IMR-90 (cell line): ENCODE measurements at places on chromosomes 6 and 20.

DNA sequence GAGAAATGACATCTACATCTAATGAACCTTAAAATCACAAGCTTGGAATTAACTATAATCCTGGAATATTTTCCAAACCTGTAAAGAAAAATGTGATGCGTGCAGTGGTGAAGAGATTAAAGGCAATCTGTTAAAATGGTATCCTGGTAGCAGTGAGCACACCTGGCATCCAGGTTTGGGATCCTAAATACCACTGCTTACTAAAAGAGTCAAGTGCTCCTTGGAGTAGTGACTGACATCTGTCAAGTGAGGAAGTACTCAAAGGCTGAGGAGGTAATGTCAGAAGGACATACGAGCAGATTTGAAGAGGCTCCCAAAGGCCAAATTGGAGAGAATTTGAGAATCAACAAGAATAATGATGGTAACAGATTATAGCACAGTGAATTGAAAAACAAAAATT lies 32.8 kb downstream of the PCMT1 start:
- no peak for DNase-seq

DNA sequence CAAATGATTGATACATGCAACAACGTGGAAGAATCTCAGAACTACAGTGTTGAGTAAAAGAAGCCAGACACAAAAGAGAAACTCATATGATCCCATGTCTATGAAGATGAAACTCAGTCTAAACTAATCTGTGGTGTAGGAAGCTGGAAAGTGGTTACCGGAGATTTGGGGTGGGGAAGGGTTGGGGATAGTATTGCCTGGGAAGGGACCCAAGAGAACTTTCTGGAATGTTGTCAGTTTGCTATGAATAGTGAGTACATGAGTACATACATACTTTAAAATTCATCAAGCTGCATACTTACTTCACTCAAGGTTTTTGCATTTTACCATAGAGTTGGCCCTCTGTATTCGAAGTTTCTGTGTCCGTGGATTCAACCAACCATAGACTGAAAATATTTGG lies 106.0 kb downstream of the SAMD5 start:
- peak; percentile 43 for DNase-seq

- no peak for DNase-seq
These were observed at the start of gene BHLHE23 for GRCh38 chr20:63006540-63007359. Gene BHLHE23, minus strand, starts transcription at chr20:63006964. Its CDS starts 190 bp downstream, at chr20:63006774.

- no peak for DNase-seq
These were observed 22.3 kb downstream of the NRN1 start for GRCh38 chr6:5984150-5985089.

DNA sequence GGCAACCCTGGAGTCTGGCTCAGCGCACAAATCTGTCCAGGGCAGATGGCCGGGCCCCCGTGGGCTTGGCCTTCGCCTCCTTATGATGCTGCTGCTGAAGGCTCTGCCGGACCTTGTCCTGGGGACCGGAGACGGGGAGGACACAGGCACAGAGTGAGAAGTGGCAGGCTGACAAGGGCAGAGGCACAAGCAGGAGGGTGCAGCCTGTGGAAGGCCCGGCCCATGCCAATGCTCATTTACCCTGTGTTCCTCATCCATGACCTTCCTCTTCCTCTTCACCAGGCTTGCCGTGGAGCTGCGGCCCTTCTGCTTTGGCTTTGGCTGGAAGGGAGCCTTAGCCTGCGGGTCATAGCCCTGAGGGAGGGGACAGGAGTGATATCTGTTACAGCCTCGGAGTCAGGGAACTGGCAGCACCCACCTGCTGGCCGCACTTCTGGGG lies 2.4 kb downstream of the B3GALT4 start:
- no peak for DNase-seq

DNA sequence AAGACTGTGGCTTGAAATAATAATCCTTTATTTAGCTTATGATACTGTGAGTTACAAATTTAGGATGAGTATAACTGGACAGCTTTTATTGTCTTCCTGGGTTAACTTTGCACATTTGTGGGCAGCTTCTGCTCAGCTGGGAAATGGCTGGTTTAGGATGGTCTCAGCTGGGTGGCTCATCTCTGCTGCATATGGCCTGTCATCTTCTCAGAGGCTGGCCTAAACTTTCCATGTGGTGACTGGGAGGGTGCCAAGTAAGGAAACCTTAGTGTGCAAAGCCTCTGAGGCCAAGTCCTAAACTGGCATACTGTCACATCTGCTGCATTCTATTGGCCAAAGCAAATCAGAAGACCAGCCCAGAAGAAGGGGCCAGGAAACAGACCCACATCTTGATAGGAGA lies 40.2 kb downstream of the BTBD3 start:
- DNase-seq, result no peak

- peak; percentile 82 for DNase-seq
These were observed 125.1 kb upstream of the NXT1 start for GRCh38 chr20:23225407-23226060.

DNA sequence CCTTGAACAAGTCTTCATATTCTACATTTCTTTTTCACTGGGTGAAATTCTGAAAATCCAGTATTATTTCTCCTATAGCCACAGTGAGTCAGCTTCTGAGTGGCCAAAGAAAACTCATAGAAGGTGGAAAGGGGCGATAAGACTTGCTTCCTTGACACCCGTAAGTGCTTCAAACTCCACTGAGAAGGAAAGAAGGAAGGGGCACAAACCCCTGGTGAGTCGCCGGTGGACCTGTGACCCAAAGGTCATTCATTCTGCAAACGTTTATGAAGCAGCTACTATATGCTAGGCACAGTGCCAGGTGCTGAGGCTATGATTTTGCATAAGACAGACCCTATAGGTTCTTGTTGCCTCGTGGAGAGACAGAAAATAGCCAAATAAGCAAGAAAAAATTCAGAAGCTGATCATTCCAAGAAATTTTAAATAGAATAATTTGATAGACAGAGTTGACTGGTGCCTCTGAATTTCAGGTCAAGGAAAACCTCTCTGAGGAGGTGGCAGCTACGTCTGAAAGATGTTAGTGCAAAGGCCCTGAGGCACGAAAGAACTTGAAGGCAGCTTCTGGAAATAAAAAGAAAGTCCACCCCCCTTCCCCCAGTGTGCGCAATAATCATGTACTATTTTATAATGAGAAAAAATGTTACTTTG lies 118.2 kb downstream of the CD24 start:
- DNase-seq, result no peak

DNA sequence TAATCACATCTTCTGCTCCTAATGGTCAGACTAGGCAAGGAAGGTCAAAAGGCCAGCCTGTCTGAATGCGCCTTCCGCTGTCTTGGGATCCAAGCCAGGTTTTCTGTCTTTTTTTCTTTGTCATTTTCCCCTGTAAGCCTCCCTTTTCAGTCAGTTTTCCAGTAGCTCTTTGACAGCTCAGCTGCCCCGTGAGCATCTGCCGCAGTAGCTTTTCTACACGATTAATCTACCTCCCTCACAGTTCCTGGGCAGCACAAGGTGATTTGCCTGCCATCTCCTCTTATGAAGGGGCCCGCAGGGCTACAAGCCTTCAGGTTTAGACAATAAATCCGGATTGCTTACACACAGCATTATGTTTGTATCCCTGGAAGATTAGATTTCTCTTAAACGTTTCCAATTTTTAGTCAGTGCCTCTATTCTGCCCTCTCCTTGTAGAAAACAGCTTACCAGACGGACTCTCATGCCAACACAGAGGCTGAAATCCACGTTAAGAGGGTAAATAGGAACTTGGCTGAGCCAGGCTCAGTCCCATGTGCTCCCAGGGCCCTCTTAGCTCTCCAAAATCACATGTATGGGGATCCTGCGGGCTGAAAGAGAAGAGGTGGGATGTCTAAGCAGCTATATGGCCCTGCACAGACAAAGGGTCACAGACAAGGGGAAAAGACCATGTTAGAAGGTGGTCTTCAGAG lies 77.2 kb downstream of the LY86 start:
- DNase-seq, result no peak

GRCh38 chr6:30985490-30985889 lies 2.0 kb downstream of the MUC21 start:
- no peak for DNase-seq

DNA sequence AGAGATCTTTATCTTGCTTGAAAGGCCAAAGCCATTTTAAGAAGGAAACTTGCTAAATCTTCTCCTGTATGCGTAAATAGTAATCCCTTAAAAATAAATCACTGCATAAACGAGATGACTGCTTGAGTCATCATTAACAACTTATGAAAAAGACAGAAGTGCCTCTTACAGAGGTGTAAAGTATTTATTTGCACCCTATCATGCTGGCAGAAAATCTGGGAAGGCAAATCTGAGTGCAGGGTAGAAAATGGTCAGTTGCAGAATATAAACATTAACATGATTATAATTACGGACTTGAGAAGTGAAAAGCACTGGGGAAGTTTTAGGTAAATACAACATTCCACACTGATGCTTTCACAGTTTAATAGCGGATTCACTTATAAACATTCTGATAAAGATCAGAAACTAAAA lies 67.5 kb upstream of the FBXO30 start:
- peak; percentile 88 for DNase-seq

- no peak for DNase-seq
These were observed 101.2 kb downstream of the SMPDL3A start for GRCh38 chr6:122890250-122890649.

DNA sequence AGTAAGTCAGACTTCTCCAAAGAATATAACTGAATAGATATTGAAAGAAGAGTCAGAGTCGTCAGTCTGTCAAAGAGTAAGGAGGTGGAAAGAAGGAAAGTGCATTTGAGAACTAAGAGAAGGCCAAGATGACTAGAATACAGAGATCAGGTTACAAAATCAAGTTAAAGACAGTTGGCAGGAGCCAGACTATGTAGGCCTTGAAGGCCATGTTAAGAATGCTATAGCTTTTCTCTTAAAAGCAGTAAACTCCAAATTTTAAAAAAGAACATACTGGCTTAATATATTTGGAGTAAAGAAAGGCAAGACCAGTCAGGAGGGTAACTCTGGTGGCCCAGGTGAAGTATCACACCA lies 68.8 kb downstream of the IBTK start:
- DNase-seq, result peak; percentile 25

DNA sequence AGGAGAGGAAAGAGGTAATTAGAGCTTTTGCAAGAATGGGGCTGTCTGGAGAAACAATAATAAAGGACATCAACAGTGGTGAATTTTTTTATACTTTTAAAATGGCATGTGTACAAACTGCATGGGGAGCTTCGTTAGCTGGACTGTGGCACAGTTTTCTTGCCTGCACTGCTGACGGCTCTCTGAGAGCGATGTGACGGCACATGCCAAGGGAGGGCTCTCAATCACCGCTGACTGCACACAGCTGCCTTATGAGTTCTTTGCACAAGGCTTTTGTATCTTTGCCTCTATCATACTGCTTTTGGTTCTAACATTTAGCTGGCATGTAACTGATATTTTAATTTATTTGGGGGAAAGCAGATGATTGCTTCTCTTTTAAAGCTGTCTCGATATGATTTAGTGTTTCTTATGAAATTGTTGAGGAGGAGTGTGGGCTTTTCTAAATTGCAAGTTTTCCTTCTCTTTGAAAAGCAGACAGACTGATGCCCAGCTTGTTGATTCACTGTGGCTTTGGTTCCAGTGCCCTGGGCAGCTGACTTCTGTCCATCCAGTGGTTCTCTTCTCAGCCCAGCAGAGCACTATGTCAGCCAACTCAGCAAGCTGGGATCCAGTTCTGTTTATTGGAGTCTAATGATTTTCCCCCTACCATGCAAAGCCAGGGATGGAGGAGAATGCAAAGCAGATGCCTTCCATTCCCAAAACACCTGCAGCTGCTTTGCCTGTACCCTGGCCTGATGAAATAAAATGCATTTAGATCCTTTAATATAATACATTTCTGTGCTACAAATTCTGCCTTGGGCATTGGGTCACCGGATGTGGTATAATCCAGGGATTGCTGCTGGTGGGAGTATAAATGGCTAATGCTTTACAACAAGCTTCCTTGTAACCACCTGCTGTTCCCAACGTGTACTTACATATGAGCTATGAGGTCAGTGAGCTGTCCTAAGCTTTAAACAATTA lies 323.9 kb downstream of the ZFAND3 start:
- no peak for DNase-seq

GRCh38 chr6:122734529-122735395 lies 44.8 kb upstream of the FABP7 start:
- DNase-seq, result no peak

DNA sequence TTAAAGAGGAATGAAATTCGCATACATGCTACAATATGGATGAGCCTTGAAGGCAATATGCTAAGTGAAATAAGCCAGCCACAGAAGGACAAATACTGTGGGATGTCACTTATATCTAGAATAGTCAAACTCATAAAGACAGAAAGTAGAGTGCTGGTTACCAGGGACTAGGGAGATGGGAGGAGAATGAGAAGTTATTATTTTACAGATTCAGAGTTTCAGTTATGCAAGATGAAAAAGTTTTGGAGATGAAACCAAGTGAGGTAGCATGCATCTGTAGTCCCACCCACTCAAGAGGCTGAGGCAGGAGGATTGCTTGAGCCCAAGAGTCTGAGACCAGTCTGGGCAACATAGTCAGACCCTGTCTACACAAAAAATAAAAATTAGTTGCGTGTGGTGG lies 82.5 kb upstream of the ARID1B start:
- no peak for DNase-seq

DNA sequence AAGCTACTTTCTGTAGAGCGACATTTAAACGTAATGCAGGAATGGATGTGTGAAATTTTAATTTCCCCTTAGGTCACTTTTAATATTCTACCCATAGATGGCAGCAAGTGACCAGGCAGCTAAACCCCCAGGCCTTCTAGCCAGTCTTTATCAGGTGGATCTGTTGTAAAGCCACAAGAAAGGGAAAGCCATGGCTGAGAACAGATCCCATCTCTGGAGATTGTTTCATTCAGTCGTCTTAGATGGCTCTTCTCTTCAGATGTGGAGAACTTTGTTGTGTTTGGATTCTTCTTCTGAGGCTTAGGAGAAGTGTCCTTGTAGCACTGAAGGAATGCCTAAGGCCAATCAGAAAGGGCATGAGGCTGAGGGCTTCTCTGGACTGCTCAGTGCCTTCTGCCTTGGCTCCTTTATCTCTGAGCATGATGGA lies 15.8 kb upstream of the RNF182 start:
- DNase-seq, result peak; percentile 74

- DNase-seq, result no peak
These were observed 1.9 kb downstream of the ZFAND3 start for GRCh38 chr6:37821446-37821845.

DNA sequence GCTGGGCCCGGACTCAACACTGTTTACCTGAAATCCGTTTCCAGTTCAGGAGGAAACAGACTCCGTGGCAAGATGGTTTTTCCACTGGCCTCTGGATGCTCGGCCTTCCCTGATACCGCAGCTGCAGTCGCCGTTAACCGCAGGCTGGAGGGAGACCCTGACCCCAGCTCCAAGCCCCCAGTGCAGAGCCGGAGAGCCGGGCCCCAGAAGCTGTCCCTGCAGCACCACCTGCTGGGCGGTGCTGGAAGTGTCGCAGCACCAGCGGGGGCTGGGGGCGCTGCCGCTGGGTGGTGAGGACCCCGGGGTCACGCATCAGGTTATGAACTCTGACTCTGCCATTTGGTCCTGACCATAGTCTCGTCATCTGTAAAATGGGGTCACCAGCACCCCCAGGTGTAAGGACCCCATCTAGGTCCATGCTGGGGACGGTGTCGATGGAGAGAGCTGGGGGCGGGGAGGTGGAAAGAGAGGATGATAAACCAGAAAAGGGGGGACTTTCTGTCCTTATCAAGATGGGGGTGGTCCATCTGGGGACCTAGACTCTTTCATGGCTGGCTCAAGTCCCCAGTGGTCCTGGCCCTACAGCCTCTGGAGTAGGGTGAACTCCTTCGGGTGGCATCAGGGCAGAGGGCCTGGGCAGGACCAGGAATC lies 20.8 kb upstream of the CHRNA4 start:
- DNase-seq, result no peak

- DNase-seq, result no peak
These were observed 5.9 kb downstream of the ULBP1 start for GRCh38 chr6:149969635-149970034.
